ENCODE measurements at places on chromosomes 3 and 15. TPM values are rescaled to one million over a fixed set of nuclear protein-coding genes. Genes with fewer than 3 reads are reported as not detected.

GRCh38 chr3:19107719-19108118 lies 40.6 kb upstream of the KCNH8 start:
- DNase-seq: no peak

DNA sequence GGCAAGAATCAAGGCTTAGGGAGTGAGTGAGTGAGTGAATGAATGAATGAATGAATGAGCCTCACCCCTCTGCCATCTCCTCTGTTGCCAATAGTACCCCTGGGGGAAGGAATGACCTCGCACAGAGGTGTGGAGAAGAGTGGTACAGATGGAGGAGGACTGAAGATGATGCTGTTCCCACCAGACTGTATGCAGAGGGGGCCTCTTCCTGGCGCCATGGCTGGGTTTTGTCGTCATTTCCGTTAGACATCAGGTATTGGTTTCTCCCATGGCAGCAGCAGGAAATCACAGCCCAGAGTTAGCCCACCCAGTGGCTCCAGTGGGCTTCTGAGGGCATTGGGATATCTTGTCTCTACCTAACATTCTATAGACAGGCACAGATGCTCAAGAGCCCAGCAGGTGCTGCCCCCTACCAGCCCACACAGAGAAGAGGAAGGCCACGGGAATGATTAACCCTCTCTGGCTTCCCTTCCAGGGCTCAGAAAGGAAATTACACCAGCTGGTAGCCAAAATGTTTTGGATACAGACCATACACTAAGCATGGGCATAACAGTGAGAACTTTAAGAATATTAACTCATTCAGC lies 109.8 kb upstream of the SLC6A11 start:
- peak; percentile 59 for DNase-seq

DNA sequence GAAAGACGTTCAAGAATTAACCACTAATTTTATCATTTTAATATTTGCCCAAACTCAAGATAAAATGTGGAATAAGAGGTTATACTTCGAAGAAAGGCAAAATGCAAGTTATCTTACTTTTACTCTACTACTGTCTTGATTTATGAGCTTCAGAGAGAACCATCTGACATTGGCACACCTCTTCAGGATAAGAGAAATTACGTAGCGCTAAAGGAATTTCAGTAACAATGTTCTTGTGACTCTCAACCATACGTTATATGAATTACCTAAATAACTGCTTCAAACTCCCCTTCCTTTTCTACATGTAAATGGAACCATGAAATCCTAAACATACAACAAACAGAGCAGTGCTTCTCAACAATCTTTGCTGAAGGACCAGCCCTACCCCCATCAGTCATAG lies 96.8 kb downstream of the ZNF385D start:
- DNase-seq: no peak

DNA sequence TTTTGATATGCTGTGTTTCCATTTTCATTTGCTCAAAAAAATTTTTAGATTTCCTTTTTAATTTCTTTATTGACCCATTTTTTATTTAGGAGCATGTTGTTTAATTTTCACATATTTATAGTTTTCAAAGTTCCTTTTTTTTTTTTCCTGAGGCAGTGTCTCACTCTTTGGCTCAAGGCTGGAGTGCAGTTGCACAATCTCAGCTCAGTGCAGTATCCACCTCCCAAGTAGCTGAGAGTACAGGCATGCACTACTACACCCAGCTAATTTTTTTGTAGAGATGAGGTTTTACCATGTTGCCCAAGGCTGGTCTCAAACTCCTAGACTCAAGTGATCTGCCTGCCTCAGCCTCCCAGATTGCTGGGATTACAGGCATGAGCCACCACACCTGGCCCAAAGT lies 36.2 kb downstream of the PFN2 start:
- no peak for DNase-seq

DNA sequence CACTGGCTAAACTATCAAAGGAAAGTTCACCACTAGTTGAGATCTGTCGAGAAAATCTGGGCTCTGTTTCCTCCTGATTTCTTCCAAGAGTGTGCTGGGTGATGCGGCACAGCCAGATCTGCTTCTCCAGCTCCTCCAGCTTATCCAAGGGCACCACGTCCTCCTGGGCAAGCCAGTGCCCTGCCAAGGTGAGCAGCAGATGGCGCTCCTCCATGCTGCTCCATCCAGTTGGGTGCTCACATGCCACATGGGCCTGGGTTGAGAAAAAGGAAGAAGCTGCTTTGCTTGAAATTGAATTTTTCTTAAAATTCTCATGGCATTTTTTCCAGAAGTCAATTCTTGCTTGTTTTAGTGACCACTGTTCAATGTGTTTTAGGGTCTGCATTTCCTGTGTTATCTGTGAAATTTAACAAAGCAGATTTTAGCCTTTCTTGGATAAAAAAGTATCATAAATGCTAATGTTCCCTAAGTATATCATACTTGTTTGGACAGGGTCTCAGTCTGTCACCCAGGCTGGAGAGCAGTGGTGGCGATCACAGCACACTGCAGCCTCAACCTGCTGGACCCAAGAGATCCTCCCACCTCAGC lies 47.3 kb downstream of the EIF3J start:
- no peak for DNase-seq

DNA sequence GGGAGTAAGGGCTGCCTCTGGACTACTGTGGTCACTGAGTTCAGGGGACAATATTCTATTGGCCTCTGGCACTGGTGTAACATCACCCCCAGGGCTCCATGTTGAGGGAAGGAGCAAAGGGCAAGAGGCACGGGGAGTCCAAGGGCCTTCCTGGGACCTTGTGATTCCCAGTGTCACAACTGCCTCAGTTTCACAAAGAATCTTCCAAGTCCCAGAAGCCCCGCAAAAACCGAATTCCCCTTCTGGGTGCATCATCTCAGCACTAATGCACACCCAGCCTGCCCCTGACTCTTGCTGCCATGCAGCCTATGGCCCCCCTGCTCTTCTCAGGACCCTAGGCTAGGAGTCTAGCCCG lies 5.5 kb downstream of the AMOTL2 start:
- DNase-seq: peak; percentile 42

DNA sequence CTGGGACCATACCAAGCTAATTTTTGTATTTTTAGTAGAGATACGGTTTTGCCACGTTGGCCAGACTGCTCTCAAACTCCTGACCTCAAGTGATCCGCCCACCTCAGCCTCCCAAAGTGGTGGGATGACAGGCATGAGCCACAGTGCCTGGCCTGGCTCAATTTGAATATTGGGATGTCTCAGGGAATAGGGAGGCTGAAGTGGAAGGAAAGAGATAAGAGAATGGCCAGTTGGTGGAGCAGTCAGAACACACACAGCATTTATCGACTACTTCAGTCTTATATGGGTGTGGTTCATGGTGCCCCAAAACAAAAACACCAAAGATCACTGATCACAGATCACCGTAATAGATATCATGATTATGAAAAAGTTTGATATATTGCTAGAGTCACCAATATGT lies 144.4 kb downstream of the GMNC start:
- no peak for DNase-seq

- no peak for DNase-seq
These were observed 815 bp upstream of the ZNF280D start for GRCh38 chr15:56734013-56734635.

DNA sequence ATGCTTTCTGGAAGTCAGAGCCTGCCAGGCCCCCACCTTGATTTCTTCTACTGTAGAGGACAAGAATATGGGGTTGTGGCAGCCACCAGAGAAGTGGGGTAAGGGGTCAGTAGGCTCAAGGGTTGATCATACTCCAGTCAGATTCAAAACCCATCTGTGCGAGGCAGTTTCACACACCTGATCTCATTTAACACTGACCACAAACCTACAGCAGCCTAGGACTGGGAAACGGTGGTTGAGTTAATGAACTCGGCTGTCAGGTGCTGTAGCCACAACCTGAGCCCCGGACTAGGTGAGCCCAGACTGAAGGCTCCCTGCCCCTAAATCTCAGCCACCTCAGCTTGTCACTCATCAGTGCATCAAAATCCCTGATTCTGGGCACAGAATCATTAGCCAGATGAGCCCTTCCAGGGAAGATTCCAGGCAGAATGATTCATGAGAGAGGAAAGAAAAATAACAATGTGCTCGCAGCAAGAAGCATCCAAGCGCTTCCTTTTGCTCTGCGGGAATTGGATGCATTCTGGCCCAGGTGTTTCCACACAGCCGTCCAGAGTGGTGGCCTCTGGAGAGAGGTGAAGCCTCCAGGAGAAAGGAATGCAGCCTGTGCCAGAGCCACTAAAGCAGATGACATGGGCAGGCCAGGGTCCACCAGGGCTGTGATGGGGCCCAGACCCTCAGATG lies 102.1 kb downstream of the SRGAP3 start:
- no peak for DNase-seq

GRCh38 chr15:31065824-31066223 lies 35.7 kb downstream of the TRPM1 start:
- no peak for DNase-seq

DNA sequence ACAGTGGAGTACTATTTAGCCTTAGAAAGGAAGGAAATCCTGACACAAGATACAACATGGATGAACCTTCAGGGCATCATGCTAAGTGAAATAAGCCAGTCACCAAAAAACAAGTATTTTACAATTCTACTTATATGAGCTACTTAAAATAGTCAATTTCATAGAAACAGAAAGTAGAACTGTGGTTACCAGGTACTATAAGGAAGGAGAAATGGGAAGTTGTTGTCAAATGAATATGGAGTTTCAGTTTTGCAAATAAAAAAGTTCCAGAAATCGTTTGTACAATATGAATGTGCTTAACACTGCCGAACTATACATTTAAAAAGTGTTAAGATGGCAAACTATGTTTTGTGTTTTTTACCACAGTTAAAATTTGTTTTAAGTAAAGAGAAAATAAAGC lies 26.8 kb downstream of the TRANK1 start:
- DNase-seq: no peak

DNA sequence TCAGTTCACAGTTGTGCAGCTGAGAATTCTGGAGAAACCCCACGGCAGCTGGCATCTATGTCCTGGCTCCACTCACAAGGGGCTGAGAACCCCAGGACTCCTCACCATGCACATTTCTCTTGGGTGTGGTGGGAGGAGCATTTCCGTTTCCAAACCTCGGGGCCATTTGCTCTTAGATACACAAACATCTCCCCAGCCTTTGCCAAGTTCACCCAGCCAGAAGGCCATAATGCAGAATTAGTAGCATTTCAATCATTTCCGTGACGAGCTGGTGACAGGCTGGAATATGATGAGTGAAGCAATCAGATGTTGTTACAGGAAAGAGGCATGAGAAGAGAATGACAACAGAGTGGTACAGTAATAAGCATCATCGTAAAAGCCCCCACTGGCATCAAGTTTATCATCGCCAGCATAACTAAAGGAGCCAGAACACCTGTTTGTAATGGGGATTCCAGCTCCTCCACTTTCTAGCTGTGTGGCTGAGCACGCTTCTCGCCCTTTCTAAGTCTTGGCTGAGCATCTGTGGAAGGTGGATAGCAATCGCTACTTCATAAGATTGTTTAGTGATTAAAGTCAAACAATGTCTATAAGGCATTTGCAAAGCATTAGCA lies 82.0 kb downstream of the LIPC start:
- no peak for DNase-seq

DNA sequence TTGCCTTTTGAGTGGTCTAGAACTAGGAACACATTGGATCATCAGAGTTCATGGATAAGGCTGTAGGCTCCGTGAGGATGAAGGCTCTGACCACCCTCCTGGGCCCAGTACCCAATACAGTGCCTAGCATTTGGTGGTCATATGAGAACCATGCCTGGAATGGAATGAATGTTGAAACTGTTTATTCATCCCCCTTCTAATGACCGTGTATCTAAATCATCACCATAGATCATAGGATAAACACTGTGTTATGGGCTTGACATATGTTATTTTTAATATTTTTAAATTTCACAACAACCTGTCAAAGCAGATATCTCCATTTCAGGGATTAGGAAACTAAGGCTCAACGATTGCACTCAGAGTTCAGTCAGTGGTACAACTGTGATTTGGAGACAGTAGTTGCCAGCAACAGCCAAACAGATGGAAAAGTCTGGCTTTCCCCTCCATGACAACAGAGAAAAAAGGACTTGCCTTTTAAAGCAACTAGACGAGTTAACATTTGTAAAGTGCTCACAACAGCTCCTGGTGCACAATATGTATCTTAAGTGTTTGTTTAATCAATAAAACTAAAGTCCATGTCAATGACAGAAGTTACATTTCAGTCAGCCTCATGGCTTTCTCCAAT lies 89.6 kb downstream of the TMEM266 start:
- DNase-seq: no peak

DNA sequence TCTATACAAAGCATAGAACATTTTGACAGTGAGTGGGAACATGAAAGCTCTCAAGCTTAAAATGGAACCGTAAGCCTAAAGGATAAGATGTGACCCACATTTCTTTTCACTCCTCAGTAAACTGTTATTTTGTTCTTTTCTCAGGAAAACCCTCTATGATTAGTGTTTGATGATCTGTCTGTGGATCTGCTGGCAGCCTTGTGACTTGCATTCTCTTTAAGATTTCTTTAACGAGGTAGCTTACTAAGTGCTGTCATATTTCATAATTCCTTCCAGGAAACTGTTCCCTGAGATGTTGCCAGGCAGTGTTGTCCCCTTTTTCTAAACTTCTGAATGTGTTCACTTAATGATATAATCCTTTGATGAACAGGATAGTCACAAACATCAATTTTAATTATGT lies 167.6 kb downstream of the PYDC2 start:
- no peak for DNase-seq

DNA sequence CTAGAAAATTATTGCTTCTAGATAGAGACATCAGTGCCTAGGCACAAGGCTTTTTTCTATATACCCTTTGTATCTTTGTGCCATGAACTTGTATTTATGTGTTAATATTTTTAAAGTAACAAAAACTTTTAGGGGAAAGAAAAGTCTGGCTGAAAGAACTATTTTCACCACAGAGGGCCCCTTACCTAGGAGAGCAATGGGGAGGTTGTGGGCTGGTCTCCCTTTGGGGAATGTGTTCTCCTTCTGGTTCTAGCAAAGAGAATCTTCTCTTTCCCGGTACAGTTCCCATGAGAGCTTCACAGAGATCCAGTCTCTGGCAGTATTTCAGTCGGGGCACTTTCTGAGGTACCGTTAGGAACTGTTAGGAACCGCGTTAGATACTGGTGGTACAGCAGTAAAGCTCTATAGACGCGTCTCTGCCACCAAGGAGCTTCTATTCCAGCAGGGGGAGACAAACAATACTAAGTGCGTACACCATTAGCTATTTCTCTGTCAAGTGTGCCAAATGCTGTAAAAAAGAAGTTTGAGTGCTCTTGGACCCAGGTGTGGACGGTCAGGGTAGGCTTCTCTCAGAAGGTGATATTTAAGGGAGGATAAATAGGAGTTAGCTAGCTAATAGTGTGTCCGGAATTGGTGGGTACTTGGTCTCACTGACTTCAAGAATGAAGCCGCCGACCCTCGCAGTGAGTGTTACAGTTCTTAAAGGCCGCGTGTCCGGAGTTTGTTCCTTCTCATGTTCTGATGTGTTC lies 4.6 kb upstream of the EPB42 start:
- DNase-seq: peak; percentile 97

GRCh38 chr3:8301977-8302735 lies 199.5 kb upstream of the LMCD1 start:
- DNase-seq: peak; percentile 75

GRCh38 chr15:77002954-77003912 lies 8.3 kb downstream of the PSTPIP1 start:
- no peak for DNase-seq

The LRRN1 gene
- 3.5 TPM for total RNA-seq

The ZNF662 gene
- total RNA-seq: 4.0 TPM

The ATP13A5 gene
- not detected for total RNA-seq

The MESP2 gene
- total RNA-seq: 0.72 TPM

The GOLGA8O gene
- 1.1 TPM for total RNA-seq

The CPLX3 gene
- not detected for total RNA-seq

The FBXW12 gene
- not detected for total RNA-seq

The OCA2 gene
- total RNA-seq: not detected

The GABRB3 gene
- total RNA-seq: under 0.01 TPM
